SK-N-SH (cell line): ENCODE measurements at places on chromosomes 13 and 19. TPM values are rescaled to one million over a fixed set of nuclear protein-coding genes. Genes with fewer than 3 reads are reported as not detected.

GRCh38 chr19:6971366-6971765 is 49.9 kb downstream of the MBD3L2B start:
- no peak for DNase-seq
- no peak overlapping the region for H3K27ac ChIP-seq
- H3K4me1 ChIP-seq, result no peaks in the 10 kb centered on the region
- H3K27me3 ChIP-seq, result peaks cover 23% of the 10 kb centered on the region
- no peak overlapping the region for H3K4me3 ChIP-seq

The ABCA7 gene
- 7.8 and 8.3 TPM in 2 replicates for polyA plus RNA-seq

- H3K27me3 ChIP-seq, result no peaks in the 10 kb centered on the region
- H3K4me3 ChIP-seq, result no peak overlapping the region
- no peaks in the 10 kb centered on the region for H3K4me1 ChIP-seq
- no peak for DNase-seq
- H3K27ac ChIP-seq, result no peak overlapping the region
- no peaks in the 10 kb centered on the region for H3K36me3 ChIP-seq
These were observed 175.2 kb downstream of the ENOX1 start for GRCh38 chr13:43611281-43612273.

The FCGBP gene
- 0.07 and 0.10 TPM in 2 replicates for polyA plus RNA-seq

- H3K4me1 ChIP-seq, result peaks cover 17% of the 10 kb centered on the region; the same call in 1 of the 2 replicates
- no peaks in the 10 kb centered on the region for H3K27me3 ChIP-seq
These were observed 2.7 kb downstream of the GYS1 start for GRCh38 chr19:48990400-48990799.

GRCh38 chr19:13234518-13234917 is 84.3 kb downstream of the IER2 start:
- no peaks in the 10 kb centered on the region for H3K36me3 ChIP-seq
- DNase-seq, result peak; percentile 81
- no peak overlapping the region; the same call in 1 of the 2 replicates for H3K4me3 ChIP-seq
- H3K27me3 ChIP-seq, result peaks cover 40% of the 10 kb centered on the region; the same call in 1 of the 2 replicates
- no peaks in the 10 kb centered on the region for H3K4me1 ChIP-seq

DNA sequence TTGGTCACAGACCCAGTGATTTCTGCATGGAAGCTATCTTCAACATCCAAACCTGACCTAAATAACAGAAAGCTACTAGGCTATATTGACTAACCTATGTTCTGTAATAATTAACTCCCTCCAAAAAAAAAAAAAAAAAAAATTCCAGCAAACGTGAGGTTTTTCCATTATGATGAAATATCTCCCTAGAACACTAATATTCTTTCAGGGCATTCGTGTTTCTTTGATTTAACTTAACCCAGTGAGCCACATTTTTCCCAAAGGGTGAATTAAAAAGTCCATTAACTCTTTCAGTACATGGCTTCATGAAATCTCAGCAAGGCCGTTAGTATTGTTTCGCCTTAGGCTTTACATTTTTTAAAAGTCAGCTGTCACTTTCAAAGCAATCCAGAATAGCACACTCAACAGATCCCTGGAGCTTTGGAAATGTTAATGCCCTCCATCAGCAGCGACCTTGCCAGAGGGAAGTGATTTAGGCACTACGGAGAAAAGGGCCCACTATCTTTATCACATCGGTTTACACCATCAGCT is 175.8 kb downstream of the DCT start:
- H3K4me1 ChIP-seq, result peaks cover 2% of the 10 kb centered on the region
- H3K36me3 ChIP-seq, result no peaks in the 10 kb centered on the region
- H3K4me3 ChIP-seq, result no peak overlapping the region
- no peaks in the 10 kb centered on the region for H3K27me3 ChIP-seq
- no peak overlapping the region for H3K27ac ChIP-seq
- DNase-seq, result no peak

GRCh38 chr19:3304871-3305423 is 61.4 kb upstream of the NFIC start:
- H3K4me3 ChIP-seq, result no peak overlapping the region
- no peak overlapping the region for H3K27ac ChIP-seq
- no peaks in the 10 kb centered on the region for H3K36me3 ChIP-seq
- peak; percentile 75 for DNase-seq
- peaks cover 7% of the 10 kb centered on the region; the same call in 1 of the 2 replicates for H3K27me3 ChIP-seq
- no peaks in the 10 kb centered on the region for H3K4me1 ChIP-seq

DNA sequence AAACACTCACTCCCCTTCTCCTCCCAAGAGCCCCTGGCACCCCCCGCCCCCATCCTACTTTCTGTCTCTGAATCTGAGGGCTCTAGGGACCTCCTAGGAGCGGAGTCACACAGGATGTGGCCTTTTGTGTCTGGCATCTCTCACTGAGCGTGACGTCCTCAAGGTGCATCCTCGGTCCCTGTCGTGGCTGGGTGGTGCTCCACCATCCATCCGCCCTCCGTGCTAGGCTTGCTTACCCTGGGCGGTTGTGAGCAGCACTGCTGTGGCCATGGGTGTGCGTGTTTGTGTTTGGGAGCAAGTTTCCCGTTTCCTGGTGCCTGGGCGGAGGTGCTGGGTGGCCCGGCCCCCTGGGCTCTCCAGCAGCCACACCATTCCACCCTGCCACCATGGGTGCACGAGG is 12.2 kb downstream of the PLEKHJ1 start:
- H3K36me3 ChIP-seq, result peaks cover 3% of the 10 kb centered on the region
- no peak for DNase-seq
- no peaks in the 10 kb centered on the region for H3K27me3 ChIP-seq
- no peaks in the 10 kb centered on the region for H3K4me1 ChIP-seq

DNA sequence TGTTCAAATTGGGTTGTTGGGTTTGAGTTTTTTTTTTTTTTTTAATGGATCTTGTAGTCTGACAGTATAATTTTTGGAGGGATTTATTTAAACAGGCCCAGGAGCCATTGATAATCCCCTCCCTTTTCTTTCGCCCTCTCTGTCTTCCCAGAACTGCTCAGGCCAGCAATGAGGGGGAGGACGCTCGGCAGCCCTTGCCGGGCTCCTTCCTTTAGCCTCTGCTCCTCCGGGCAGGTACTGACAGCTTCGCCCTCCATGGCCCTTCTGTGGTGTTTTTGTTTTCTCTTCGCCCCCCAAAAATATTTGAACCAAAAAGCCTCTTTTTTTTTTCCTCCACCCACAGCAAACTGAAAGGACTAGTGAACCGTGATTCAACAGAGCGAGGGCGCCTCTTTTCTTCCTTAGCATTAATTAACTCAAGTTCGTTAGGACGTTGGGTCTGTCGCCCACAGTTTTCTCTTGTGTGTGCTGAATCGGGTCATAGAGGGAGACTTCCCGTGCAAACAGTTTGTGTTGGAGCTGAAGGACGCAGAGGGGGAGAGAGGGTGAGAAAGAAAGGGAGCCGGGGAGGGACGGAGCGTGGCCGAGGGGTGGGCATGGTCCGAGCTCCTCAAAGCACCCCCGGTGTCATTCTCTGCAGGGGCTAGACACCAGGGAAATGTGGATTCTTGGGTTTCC is 21.5 kb downstream of the NFIX start:
- no peak overlapping the region for H3K27ac ChIP-seq
- no peaks in the 10 kb centered on the region for H3K36me3 ChIP-seq
- DNase-seq, result no peak
- H3K4me1 ChIP-seq, result peaks cover 43% of the 10 kb centered on the region

DNA sequence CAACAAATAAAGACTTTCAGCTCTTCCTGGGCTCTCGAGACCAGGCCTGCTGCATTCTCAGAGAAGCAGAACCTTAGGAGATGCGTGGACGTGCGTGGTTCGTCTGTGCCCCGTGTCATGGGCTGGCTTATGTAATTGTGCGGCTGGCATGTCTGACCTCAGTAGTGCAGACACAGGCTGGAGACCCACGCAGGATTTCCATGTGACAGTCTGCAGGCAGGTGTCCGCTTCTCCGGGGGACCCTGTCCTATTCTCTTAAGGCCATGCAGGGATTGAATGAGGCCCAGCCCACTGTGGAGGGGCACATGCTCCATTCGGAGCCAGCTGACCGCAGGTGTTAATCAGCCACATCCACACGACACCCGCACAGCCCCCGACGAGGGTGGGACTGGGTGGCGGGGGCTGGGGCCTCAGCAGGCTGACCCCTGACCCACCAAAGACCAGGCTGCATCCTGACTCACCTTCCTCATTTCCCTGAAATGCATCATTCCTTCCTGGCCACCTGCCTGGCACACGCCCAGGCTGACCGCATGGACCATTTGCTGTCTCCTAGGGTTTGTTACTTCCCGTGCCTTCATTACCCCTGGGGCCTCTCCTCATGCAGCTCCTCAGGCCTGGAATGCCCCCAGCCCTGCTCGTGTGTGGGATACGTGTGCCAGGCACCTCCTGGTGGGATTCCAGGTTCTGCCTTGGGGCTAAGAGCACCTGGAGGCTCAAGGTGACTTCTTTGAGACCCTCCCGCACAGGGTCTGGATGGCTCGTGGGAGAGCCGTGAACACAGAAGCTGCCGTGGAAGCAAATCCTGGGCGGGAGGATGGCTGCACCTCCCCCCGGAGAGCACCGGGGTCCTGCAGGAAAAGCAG is 10.7 kb upstream of the MCF2L start:
- H3K4me1 ChIP-seq, result no peaks in the 10 kb centered on the region
- H3K36me3 ChIP-seq, result no peaks in the 10 kb centered on the region
- no peak overlapping the region for H3K4me3 ChIP-seq
- H3K27ac ChIP-seq, result no peak overlapping the region

DNA sequence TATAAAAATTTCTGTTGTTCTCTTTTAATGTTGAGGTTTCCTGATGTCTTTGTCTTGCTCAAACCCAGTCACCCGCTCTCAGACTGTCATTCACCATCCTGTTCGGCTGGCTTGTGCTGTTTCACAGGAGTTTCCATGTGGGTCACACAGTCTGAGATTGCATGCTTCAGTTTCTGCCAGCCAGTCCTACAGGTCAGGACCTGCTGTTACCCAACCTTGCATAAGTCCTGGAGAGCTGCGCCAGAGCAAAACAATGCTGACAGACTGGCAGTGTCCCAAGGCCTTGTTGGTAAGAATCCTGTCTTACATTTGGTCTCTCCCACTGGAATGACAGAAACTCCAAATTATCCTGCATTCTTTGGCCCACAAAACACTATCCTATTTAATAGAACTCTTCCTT is 340.0 kb upstream of the SLITRK5 start:
- DNase-seq, result no peak
- no peaks in the 10 kb centered on the region for H3K4me1 ChIP-seq
- H3K36me3 ChIP-seq, result no peaks in the 10 kb centered on the region
- H3K27ac ChIP-seq, result no peak overlapping the region
- H3K27me3 ChIP-seq, result no peaks in the 10 kb centered on the region

DNA sequence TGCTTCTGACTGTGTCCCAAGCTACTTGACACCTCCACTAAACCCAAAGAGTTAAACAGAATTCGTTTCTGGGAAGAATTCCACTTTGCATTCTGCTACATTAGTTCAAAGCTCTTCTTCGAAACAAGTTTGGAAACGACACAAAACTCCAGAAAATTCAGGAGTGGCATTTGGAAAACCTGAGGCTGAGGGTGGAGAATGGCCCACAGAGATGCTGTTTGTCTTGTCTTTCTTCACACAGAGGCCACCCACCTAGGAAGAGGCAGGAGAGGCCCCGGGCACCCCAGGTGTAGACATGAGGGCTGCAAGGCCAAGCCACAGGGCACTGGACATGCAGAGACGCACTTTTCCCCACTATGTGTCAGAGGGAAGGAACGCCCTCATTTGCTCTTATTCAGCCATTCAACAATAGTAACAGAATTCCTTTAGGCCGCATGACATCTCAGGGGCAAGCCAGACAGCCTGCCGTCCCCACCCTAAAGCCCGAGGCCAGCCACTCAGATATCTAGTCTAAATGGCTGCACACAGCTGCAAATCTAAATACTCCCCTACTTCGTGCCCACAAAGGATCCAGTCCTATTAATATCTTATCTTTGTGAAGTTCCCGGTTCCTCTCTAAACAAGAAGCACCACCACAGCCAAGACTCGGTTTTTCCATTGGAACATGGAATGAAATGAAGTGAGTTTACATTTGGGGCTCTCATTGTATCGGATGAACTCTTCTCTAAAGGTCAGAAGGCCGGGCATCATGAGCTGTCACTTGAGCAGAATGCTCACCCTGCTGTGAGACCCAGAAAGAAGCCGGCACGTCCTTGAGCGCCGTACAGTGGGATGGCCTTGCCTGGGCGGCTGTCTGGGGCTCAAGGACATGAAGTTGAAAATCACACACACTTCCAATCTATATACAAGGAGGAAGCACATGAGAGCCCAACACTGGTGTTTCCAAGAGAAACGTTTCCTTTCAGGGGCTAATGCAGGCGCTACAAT is 19.8 kb downstream of the COL4A1 start:
- peaks cover 6% of the 10 kb centered on the region; the same call in 1 of the 2 replicates for H3K4me1 ChIP-seq
- H3K4me3 ChIP-seq, result no peak overlapping the region
- no peak for DNase-seq
- H3K36me3 ChIP-seq, result peaks cover under 1% of the 10 kb centered on the region
- H3K27ac ChIP-seq, result no peak overlapping the region

The ARMC6 gene
- polyA plus RNA-seq, result 32.2 and 34.7 TPM in 2 replicates

DNA sequence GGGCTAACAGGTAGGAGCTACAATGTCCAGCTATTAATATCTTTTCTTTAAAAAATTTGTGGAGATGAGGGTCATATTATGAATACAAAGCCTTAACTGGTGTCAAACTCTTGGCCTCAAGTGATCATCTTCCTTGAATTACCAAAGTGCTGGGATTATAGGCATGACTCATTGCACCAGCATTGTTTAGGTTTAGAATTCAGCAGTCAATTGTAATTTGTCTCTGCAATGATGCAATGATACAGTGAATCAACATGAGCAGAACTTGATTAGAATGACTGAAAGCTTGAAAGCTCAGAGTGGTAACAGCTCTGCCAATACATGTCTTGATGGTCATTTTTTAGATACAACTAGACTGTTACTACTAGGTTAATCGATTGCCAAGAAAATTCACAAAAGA is 752.8 kb upstream of the MIR17HG start:
- no peaks in the 10 kb centered on the region for H3K27me3 ChIP-seq
- no peaks in the 10 kb centered on the region for H3K4me1 ChIP-seq
- H3K27ac ChIP-seq, result no peak overlapping the region
- DNase-seq, result no peak

The SOX1 gene
- polyA plus RNA-seq, result not detected in 2 replicates

DNA sequence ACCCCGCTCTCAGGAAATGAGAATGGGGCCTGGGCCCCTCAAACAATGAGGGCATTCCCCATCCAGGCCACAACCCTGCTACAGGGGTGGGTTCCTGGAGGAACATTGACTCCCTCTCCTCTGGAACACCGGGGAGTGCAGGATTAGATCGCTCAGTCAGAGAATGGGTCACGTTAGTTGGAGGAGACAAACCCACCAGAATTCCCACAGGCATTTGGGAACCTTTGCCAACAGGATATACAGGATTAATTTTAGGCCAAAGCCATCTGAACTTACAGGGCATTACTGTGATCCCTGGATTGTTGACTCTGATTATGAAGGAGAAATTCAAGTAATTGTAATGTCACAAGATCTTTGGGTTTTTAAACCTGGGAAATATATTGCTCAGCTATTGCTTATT is 2.6 kb downstream of the ERVK3-1 start:
- no peaks in the 10 kb centered on the region for H3K4me1 ChIP-seq
- peaks cover 57% of the 10 kb centered on the region for H3K36me3 ChIP-seq
- no peak for DNase-seq
- H3K27me3 ChIP-seq, result no peaks in the 10 kb centered on the region
- H3K27ac ChIP-seq, result no peak overlapping the region

- no peaks in the 10 kb centered on the region for H3K27me3 ChIP-seq
- no peak for DNase-seq
- no peak overlapping the region for H3K27ac ChIP-seq
These were observed 250.9 kb downstream of the LIG4 start for GRCh38 chr13:107964395-107964794.
